MCF 10A (cell line): ENCODE measurements at places on chromosomes 3 and 15. TPM values are rescaled to one million over a fixed set of nuclear protein-coding genes. Genes with fewer than 3 reads are reported as not detected.

Gene CACNA2D3
- 1.5 and 2.3 TPM in 2 replicates for total RNA-seq

Gene CCDC9B
- total RNA-seq, result 36.0 and 45.3 TPM in 2 replicates

Gene EIF4E3
- 4.3 and 7.6 TPM in 2 replicates for total RNA-seq

Gene GOLGA8T
- 0.59 and 0.61 TPM in 2 replicates for total RNA-seq

Gene COLQ
- total RNA-seq, result 0.44 and 1.4 TPM in 2 replicates
